ENCODE measurements at places on chromosomes 6 and 20.

- DNase-seq, result no peak
Observed at GRCh38 chr20:46027245-46027853, 1.7 kb upstream of the SLC12A5 start.

- no peak for DNase-seq
Observed at GRCh38 chr6:131382631-131383030, 190.4 kb upstream of the ARG1 start.

GRCh38 chr20:61447952-61448351, 195.9 kb downstream of the CDH4 start:
- DNase-seq, result no peak

DNA sequence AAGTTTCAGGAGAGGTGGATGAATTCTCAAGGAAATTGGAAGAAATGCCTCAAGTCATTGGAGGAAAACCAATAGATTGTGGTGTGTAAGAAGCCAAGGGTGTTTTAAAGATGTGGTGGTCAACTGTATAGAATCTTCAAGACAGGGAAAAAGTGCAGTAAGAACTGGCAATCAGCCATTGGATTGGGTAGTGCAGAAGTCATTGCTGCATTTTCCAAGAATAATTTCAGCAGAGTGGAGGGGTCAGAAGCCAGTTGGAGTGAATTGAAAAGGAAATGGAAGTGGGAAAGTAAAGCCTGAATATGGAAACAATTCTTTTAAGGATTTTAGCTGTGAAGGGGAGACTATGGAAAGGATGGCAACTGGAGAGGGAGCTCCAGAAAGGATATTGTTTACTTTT, 128.2 kb upstream of the TMEM170B start:
- DNase-seq, result no peak

DNA sequence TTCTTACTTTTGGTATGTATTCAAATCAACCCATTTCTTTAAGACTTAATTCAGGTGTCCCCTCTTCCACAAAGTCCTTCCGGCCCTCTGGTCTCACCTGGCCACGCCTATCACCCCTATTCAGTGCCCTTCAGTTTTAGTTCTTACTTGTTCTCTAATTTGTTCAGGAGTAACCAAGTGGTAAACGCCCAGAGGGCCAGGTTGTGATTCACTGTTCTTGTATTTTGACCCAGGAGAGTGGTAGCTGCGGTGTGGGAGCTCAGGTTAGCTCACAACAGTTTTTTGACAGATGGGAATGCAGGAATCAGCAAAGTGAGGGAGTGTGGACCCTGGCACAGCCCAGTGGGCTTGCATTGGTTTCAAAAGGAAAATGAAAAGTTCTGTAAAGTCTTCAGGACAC, 81.7 kb upstream of the RIPOR2 start:
- no peak for DNase-seq
